GM13977 (cell line): ENCODE measurements at places on chromosomes 7 and 10.

- no peak for DNase-seq
Measured at GRCh38 chr7:111593343-111593742, 31.1 kb upstream of the IMMP2L start.

DNA sequence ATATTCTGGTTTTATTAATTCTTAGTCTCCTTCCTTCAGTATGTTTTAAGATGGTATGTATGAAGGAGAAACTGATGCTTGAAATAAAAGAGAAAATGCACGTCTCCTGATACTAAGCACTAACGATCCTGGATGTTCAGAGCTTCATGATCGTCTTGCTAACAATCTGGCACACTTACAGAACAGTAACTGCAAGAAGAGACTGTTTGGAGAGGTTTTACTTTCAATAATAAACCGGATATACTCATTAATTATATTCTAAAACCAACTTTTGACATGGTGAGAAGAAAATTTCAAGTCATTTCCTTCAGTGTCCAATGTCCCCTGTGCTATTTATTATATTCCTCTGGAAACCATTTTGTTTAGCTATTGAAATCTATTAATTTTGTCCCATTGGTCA lies 251.0 kb downstream of the NXPH1 start:
- no peak for DNase-seq

GRCh38 chr7:34430456-34430855 lies 227.6 kb upstream of the NPSR1 start:
- peak; percentile 16 for DNase-seq

GRCh38 chr10:30868611-30869010 lies 163.1 kb downstream of the ZNF438 start:
- DNase-seq: no peak

DNA sequence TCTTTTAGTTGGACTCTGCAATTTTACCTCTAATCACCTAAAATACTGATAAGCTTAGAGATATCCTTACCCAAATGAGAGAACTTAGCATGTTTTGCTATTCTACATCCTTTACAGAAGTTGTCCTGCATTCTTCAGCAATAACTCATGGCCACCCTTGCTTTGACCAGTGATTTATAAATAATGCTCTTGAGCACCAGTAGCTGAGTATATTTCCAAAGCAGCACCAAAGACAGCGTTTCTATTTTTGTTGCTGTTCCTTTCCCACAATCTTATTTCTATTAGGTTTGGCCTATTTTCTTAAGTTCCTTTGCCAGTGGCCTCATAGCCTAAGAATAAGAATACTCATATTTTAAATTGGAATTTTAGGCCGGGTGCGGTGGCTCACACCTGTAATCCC lies 15.0 kb downstream of the ARPC1A start:
- no peak for DNase-seq

DNA sequence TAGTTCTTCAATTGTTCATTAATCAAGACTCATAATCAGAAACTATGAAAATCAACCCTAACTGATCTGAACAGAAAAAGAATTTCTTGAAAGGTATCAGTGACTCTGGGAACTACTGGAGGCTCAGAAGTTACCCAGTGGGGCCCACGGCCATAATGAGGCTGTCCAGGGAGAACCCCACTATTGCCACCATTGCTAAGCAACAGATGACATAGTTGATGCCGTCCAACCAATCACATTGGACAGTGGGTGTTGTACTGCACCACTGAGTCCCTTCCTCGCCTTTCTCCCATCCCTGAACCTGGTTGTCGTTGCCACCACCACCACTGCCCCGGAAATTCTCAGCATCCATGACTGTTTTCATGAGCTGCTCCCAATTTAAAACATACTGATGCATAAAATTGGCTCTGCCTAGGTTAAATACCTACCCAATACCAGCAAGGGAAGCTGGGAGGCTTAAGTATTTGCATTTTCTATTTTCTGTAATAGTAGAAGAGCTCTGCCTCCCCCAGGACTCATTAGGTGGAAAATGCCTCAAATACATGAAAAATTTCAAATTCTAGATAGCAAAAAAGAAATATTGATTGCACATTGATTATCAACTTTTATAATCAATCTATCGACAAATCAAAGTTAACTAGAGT lies 26.7 kb upstream of the USP6NL start:
- peak; percentile 57 for DNase-seq

GRCh38 chr10:43415544-43415943 lies 6.6 kb upstream of the HNRNPF start:
- no peak for DNase-seq

DNA sequence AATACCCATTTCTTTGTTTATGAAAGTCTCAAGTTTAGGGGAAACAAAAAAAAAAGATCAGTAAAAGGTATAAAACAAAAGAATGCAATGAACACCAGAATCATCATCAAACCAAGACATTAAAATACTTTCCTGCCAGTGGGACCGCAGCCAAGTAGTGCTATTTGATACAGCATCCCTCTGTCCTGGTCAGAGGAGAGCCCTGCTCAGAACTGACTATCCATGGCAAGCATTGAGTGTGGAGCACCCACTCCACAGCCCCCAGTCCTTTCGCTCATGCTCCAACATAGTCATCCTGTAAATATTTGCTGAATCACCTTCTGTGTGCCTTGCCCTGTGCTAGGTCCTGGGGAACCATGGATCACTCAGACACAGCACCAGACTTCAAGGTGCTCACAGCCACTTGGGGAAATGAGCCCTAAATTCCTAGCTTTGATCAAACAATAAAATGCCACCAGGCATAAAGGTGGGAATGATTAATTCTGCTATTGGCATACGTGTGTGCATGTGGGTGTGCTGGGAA lies 213.6 kb upstream of the TBX20 start:
- no peak for DNase-seq

- DNase-seq: no peak
Measured at GRCh38 chr7:151175047-151175792, 7.7 kb upstream of the GBX1 start.
